Fibroblast of the aortic adventitia (primary cell): ENCODE measurements at places on chromosomes 1 and 21. TPM values are rescaled to one million over a fixed set of nuclear protein-coding genes. Genes with fewer than 3 reads are reported as not detected.

DNA sequence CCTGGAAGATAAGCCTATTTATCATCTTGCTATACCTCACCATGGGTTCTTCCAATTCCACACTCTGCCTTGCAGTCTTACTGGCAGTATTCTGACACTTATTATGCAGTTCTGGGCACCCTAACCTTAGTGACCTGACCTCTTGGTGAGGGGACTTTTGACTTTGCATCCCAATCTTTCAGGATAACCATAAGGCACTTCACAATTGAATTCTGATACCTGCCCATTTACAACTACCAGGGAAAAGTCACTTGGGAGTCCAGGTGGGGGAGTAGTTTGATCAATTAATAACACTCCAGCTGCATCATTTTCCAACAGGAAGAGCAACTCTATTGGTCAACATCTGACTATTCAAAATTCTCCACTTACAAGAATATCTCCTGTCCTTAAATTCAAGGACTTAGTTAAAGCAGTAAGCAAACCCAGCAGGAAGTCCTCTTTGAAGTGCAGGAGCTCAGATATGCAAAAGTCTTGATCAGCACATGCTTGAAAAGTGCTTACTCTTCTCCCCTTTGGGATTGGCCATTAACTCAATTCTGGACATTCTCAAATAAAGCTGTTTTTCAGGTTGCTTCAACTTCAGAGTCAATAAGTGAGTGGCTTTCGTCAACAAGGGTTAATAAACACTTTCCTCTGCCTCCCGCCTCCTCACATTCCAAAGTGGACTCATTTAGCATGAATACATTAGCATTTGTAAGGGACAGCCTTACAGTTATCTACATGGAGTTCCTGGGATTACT is 177.4 kb upstream of the NRIP1 start:
- DNase-seq: no peak

GRCh38 chr1:31934706-31935629 is 3.2 kb downstream of the PTP4A2 start:
- peak; percentile 71 for DNase-seq

DNA sequence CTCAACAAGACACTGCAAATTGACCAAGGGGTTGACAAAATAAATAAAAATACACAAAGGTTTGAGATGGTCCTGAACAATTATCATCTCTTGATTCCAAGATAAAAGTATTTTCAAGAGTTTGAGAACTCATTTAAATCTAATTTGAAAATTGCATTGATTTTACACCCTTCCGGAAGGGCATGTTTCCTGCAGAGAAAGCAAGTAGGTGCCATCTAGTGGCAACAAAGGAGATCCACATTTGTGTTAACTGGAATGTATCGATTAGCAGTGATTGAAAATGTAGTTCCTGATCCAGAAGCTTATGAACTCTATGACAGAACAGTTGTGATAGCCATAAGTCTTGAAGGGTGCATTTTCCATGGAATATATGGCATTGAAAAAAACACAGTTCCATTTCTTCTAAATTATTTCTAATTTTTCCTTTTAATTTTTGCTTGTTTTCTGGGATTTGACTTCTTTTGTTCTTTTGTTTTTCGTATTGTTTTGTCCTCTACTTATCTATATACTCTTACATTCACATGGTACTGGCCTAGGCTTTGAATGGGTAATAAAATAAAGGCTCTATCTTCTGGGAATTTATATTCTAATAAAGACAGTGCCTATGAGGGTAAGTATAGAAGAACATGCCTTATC is 143.7 kb downstream of the DNM3 start:
- peak; percentile 63 for DNase-seq

GRCh38 chr1:91948097-91948496 is 1.1 kb upstream of the BRDT start:
- no peak for DNase-seq

- peak; percentile 40 for DNase-seq
Measured at GRCh38 chr1:190067592-190067991, 410.1 kb downstream of the BRINP3 start.

GRCh38 chr21:33367309-33367973 is 35.8 kb upstream of the IFNGR2 start:
- DNase-seq: no peak

DNA sequence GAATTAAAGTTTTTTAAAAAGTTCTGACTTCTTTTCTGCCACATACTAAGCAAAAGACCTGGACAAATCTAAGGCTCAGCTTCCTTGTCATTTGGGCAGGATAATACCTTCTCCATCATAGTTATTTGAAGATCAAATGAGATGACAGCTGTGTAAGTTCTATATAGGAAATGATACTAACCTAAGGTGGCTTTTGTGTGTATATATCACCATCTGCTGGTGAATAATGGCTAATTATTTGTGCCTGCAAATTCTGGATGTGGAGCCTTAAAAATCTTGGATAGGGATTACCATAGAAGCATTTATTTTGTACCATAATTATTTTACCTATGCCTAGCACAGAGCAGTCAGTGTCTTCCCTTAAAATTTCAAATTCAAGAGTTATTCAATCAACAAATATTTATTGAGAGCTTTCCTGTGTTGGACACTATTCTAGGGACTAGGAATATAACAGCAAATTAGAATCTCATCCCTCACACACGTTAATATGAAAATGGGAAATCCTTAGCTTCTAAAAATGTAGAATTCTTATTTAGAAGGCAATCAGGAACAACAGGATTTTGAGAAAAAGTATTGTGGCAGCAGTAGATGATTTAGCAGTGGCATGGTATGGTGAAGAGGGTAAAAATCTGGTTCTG is 89.8 kb downstream of the TMEM200B start:
- peak; percentile 71 for DNase-seq

DNA sequence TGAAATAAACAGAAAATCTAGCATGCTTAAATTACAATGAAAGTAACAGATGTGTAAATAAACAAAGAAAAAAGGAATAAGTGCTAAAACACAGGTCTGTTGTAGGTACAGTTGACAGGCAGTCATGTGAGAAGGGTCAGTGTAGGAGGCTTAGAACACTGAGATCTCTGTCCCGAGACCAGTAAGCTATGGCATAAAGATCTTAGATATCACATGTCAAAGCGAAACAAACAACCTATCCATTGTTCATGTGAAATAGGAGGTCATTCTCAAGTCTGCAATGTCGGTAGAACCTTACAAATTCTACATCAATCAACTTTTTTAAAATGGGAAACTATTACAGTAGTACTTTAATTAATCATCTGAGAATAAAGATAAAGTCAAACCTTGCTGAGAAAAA is 428.9 kb upstream of the ADGRL2 start:
- no peak for DNase-seq

DNA sequence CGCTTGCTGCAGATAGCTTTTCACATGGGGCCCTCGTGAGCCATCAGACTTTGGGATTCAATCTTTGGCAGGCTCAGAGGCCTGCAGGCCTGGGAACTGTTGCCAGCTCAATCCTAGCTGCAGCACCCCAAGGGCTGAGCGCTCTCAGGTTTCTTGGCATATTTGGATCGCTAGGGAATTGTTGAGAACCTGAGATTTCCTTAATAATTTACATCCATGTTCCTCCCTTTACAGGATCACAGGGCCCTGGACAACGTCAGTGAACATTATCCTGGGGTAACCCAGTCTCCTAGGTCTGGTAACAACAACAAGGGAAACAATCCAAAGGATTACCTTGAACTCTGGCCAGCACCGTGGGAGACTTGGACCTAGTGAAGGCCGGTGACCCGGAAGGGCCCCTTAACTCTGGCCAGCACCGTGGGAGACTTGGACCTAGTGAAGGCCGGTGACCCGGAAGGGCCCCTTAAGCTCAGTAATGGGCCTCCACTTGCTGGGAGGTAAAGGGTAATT is 49.3 kb upstream of the NEK2 start:
- DNase-seq: peak; percentile 62

GRCh38 chr1:94463765-94464330 is 45.7 kb downstream of the ABCD3 start:
- DNase-seq: peak; percentile 79

DNA sequence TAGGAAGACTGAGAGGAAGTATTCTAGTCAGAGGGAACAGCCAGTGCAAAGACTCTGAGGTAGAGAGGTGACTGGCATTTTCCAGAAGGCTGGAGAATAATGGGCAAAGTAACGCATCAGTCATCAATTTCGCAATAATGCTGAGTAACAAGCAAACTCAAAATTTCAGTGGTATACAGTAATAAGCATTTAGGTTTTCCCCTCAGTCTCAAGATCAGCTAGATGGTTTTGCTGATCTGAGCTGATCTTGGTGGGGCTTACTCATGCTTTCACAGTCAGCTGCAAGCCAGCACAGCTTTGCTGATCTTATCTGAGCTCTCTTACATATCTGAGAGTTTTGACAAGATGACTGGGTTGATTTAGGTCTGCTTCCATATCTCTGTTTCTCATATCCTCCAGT is 108.7 kb downstream of the TSEN15 start:
- peak; percentile 90 for DNase-seq

DNA sequence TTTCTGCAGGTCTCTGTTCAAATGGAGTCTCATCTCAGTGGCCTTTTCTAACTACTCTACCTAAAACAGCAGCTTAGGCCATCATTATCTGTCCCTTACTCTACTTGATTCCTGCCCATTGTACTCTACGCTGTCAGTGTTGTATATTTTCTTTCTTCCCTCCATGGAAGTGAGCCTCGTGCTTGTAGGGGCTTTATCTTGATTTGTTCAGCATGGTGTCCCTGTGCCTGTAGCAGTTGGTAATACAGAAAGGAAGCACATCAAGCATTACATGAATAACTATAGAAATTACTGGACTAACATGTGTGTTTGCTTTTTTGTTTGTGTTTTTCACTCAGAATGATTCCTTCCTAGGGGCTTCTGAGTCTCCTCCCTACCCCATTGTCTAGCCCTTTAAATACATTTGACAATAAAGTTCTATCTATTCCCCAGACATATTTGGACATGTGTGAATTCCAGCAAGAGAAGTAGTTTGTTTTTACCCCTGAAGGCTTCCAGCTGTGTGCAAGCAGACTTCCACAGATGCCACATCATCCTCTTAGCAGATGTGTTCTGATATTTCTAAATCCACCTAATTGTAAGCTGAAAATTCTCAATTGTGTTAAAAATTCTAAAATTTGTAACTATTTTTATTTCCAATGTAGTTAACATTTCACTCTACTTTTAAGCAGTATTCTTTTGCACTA is 40.3 kb downstream of the PRMT2 start:
- DNase-seq: no peak

The PLCH2 gene
- total RNA-seq: 0.81 TPM in 1 of 2 replicates, not detected in the other

The UBL4B gene
- total RNA-seq: not detected in 2 replicates

The PTGER3 gene
- 1.5 and 11.7 TPM in 2 replicates for total RNA-seq

The PADI3 gene
- not detected in 2 replicates for total RNA-seq

The ERRFI1 gene
- total RNA-seq: 46.4 and 106 TPM in 2 replicates

The C1orf94 gene
- not detected in 2 replicates for total RNA-seq

The HCRTR1 gene
- 0.18 TPM in 1 of 2 replicates, not detected in the other for total RNA-seq
